Upper lobe of right lung (tissue), 1 donor: ENCODE measurements at places on chromosomes 2 and 18. TPM values are rescaled to one million over a fixed set of nuclear protein-coding genes. Genes with fewer than 3 reads are reported as not detected.

- no peaks in the 10 kb centered on the region for H3K36me3 ChIP-seq
- no peak overlapping the region for H3K4me3 ChIP-seq
- DNase-seq: peak; percentile 41
- no peak overlapping the region for H3K27ac ChIP-seq
- H3K4me1 ChIP-seq: no peaks in the 10 kb centered on the region
- H3K27me3 ChIP-seq: no peaks in the 10 kb centered on the region
Measured at GRCh38 chr2:112160283-112161250, 22.4 kb downstream of the FBLN7 start.

- no peak overlapping the region for H3K27ac ChIP-seq
- no peak overlapping the region for H3K4me3 ChIP-seq
- peaks cover 16% of the 10 kb centered on the region for H3K27me3 ChIP-seq
- no peaks in the 10 kb centered on the region for H3K4me1 ChIP-seq
Measured at GRCh38 chr2:236257575-236257974, 6.6 kb downstream of the ASB18 start.

DNA sequence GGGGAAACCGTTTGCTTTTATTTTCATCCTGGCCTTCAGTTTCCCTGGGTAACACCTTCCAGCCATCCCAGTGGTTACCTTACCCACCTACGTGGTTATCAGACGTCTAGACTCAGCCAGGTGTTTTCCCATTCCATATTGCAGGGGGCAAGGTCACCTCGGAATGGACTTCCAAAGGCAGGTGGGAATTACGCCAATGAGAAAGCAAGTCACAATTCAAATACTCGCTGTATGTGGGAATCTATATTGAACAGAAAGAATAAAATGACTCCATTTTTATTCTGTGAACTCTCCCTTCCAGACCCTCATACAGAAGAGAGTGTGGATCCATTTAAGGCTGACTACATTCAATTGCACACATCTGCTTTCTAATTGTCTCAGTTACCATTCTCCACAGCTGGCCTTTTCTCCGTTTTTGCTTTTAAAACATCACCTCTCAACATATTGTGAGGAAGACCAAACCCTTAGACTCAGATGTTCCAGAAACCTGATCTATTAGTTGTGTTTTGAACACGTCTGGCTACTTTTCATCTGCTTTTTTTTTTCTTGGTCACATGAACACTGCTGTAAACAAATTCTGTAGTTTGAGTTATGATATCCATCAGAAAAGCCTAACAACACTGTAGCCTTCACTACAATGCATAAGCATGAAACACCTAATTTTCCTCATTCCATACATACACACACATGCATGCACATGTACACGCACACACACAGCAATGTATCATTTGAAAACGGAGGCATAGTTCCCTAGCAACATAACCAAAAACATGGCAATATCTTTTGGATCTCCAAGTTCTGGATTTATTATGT is 59.8 kb downstream of the BCL2 start:
- no peaks in the 10 kb centered on the region for H3K36me3 ChIP-seq
- H3K4me1 ChIP-seq: peaks cover 16% of the 10 kb centered on the region
- H3K27ac ChIP-seq: no peak overlapping the region
- no peak overlapping the region for H3K4me3 ChIP-seq
- no peaks in the 10 kb centered on the region for H3K27me3 ChIP-seq

GRCh38 chr2:238996331-238997136 is 148.6 kb downstream of the TWIST2 start:
- H3K4me1 ChIP-seq: no peaks in the 10 kb centered on the region
- H3K27me3 ChIP-seq: no peaks in the 10 kb centered on the region
- H3K36me3 ChIP-seq: no peaks in the 10 kb centered on the region
- no peak overlapping the region for H3K4me3 ChIP-seq
- DNase-seq: no peak
- no peak overlapping the region for H3K27ac ChIP-seq

DNA sequence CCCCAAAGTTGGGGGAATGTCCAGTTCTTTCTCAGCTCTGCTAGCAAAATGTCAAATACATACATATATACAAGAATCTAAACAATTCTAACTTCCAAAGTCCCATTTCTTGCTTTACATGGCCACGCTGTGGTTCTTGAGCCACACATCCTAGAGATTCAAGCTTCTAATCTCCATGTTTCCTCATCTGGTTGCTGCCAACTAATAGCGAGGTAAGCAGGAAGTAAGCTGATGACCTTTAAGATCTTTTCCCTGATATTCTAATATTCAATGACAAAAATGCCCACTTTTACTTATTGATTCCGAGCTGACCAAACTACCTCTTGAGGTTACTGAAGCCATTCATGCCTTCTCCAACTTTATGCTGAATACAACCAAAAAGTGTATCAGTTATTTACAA is 3.3 kb downstream of the VPS54 start:
- no peak overlapping the region for H3K4me3 ChIP-seq
- H3K27me3 ChIP-seq: no peaks in the 10 kb centered on the region
- H3K4me1 ChIP-seq: peaks cover 28% of the 10 kb centered on the region
- H3K27ac ChIP-seq: no peak overlapping the region

DNA sequence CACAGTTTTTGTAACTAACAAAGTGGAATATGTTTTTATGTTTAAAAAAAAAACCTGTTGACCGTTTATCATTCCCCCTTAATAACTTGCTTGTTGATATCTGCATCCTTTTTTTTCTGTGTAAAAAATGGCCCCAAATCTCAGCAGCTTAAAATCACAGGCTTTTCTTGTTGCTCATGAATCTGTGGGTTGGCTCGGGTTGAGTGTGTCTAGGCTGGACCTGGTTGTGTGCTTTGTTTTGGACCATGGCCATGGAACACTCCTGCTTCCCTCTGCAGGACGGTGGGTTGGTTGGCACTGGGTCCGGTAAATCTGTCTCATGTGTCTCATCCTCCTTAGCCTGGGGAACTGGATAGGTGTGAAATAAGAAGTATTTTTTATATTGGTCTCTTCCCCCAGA is 139.0 kb upstream of the LINC00305 start:
- H3K27me3 ChIP-seq: no peaks in the 10 kb centered on the region
- H3K4me3 ChIP-seq: no peak overlapping the region
- no peak for DNase-seq
- H3K4me1 ChIP-seq: no peaks in the 10 kb centered on the region
- no peak overlapping the region for H3K27ac ChIP-seq

DNA sequence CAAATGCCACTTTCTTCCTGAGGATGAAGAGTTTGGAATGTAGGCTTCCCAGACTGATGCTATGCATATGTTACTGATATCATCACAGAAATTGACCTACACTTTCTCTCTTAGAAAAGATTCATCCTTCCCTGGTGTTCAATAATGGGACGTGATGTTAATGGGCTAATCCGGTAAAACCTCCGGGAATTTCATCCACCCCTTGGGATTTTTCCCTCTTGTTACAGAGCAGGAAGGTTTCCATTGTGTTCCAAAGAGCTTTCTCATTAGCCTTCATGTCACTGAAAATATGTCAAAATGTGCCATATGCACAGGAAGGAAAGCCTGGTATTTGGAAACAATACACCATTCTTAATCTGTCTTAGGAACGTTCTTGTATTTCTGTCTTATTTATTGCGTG is 20.7 kb downstream of the ALPK2 start:
- H3K4me1 ChIP-seq: no peaks in the 10 kb centered on the region
- DNase-seq: no peak
- H3K27me3 ChIP-seq: no peaks in the 10 kb centered on the region
- no peaks in the 10 kb centered on the region for H3K36me3 ChIP-seq
- H3K4me3 ChIP-seq: no peak overlapping the region

GRCh38 chr2:99662761-99663341 is 173.0 kb upstream of the REV1 start:
- no peak overlapping the region for H3K27ac ChIP-seq
- DNase-seq: no peak
- H3K27me3 ChIP-seq: no peaks in the 10 kb centered on the region
- H3K36me3 ChIP-seq: no peaks in the 10 kb centered on the region

GRCh38 chr2:77270433-77270832 is 251.7 kb downstream of the LRRTM4 start:
- H3K4me3 ChIP-seq: no peak overlapping the region
- H3K27ac ChIP-seq: no peak overlapping the region
- H3K4me1 ChIP-seq: no peaks in the 10 kb centered on the region
- no peaks in the 10 kb centered on the region for H3K36me3 ChIP-seq

GRCh38 chr2:27347641-27348040 is 8.9 kb downstream of the GTF3C2 start:
- no peaks in the 10 kb centered on the region for H3K4me1 ChIP-seq
- H3K4me3 ChIP-seq: no peak overlapping the region
- H3K27ac ChIP-seq: no peak overlapping the region
- no peaks in the 10 kb centered on the region for H3K27me3 ChIP-seq
- peaks cover 15% of the 10 kb centered on the region for H3K36me3 ChIP-seq
- DNase-seq: no peak

DNA sequence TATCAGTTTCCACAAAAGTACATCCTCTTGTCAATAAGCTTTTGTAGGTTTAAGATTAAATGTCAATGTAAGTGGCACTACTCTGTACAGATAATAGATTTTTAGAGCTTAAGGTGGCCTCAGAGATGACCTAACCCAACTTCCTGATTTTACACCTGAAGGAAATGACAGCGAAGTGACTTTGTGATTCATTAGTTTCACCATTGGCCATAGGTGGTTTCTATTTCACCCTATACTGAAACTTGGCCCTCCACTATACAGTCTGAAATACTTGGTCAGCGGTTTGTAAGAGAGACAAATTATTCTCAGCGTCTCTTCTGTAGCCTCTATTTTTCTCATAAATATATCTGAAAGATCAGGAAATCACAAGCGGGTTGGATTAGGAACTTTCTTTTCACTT is 330.4 kb upstream of the FAM98A start:
- H3K27ac ChIP-seq: no peak overlapping the region
- DNase-seq: no peak
- no peaks in the 10 kb centered on the region for H3K36me3 ChIP-seq
- H3K4me3 ChIP-seq: no peak overlapping the region

GRCh38 chr2:167784084-167784425 is 463.3 kb downstream of the STK39 start:
- DNase-seq: no peak
- no peaks in the 10 kb centered on the region for H3K36me3 ChIP-seq

GRCh38 chr18:50627594-50628532 is 68.0 kb downstream of the MAPK4 start:
- no peaks in the 10 kb centered on the region for H3K27me3 ChIP-seq
- no peaks in the 10 kb centered on the region for H3K36me3 ChIP-seq
- no peaks in the 10 kb centered on the region for H3K4me1 ChIP-seq
- H3K27ac ChIP-seq: no peak overlapping the region
- DNase-seq: no peak
- H3K4me3 ChIP-seq: no peak overlapping the region

DNA sequence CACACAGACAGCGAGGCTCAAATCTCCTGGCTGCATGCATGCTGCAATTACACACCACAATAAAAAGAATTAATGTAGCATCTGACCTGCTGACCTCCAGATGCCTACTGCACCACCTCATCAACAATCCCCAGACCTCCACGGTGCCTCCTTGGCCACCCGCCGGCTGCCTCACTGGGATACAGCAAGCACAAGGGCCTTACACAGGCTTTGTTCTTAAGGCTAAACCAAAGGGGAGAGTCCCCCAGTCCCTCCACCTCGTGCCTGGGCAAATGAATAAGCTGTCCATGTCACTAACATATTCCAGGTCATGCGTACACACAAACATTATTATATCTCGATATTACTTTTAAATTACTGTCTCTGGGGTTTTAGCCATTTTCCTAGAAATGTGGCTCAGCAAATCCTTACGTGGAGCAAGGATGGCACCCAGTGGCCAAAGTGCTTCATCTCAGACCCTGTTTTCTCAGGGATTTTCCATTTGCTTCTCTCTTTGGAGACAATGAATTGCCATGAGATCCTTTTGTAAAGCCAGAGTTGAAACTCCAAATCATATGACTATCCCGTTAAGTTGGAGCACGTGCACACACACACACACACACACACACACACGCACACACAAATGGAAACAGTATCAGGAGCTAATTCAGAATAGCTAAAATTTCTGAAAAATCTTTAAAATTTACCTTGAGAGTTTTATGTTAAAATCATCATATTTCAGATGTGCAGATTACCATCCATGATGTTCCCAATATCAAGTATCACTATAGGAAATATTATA is 313.8 kb downstream of the PDE11A start:
- H3K4me3 ChIP-seq: no peak overlapping the region
- no peaks in the 10 kb centered on the region for H3K4me1 ChIP-seq
- H3K27ac ChIP-seq: no peak overlapping the region
- H3K27me3 ChIP-seq: no peaks in the 10 kb centered on the region
- no peak for DNase-seq
- no peaks in the 10 kb centered on the region for H3K36me3 ChIP-seq

DNA sequence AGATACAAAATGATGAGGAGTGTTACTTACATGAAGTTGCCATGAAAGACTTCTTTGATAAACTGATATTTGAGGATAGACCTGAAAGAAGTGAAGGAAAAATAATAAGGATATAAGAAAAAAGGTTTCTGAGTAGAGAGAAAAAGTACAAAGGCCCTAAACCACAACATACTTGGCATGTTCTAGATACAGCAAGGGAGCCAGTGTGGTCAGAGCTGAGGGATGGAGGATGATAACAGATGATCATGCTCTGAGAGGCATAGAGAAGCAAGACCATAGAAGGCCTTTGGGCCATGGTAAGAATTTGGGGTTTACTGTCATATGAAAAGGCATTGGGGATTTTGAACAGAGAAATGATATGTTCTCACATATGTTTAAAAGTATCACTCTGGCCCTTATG is 424.1 kb upstream of the CHST9 start:
- H3K36me3 ChIP-seq: no peaks in the 10 kb centered on the region
- no peak overlapping the region for H3K27ac ChIP-seq
- no peaks in the 10 kb centered on the region for H3K27me3 ChIP-seq
- H3K4me3 ChIP-seq: no peak overlapping the region
- DNase-seq: no peak

DNA sequence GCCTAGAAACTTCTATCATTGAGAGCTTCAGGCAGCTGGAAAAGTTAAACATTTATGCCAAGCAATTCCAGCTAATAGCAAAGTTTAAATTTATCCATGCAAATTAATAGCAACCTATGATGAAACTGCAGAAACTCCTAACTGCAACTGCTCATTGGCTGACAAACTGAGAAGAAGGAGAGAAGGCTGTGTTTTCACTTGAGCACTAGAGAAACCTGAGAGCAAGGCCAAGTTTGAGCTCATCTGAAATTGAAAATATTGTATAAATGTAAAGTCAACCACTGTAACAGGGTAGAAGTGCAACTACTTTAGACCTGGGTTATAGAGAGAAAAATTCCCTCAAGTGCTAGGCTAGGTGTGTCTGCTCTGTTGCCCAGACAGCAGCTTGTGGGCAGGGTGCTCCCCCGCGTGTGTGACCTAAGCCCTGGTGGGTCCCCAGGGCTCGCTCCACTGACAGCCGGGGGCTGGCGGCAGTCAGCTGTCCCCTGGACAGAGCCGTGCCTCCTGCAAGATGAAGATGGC is 50.2 kb downstream of the CABYR start:
- H3K36me3 ChIP-seq: no peaks in the 10 kb centered on the region
- no peak overlapping the region for H3K4me3 ChIP-seq

- no peaks in the 10 kb centered on the region for H3K36me3 ChIP-seq
- no peaks in the 10 kb centered on the region for H3K27me3 ChIP-seq
- no peak overlapping the region for H3K4me3 ChIP-seq
Measured at GRCh38 chr2:102514061-102514785, 41.2 kb downstream of the SLC9A4 start.

GALNT3 gene
- 25.8 TPM for total RNA-seq

HOXD11 gene
- total RNA-seq: not detected

AP1S3 gene
- 16.8 TPM for total RNA-seq

CAPN14 gene
- total RNA-seq: 0.26 TPM

ORC4 gene
- total RNA-seq: 38.2 TPM

TMEM163 gene
- total RNA-seq: 34.6 TPM
